ENCODE measurements at places on chromosomes 7 and 10.

GRCh38 chr10:125707541-125708468 lies 11.7 kb upstream of the EDRF1 start:
- no peak overlapping the region for H3K4me3 ChIP-seq
- H3K4me1 ChIP-seq, result no peaks in the 10 kb centered on the region
- DNase-seq, result no peak
- H3K27me3 ChIP-seq, result peaks cover 17% of the 10 kb centered on the region
- no peaks in the 10 kb centered on the region for H3K36me3 ChIP-seq

GRCh38 chr10:11282156-11282555 lies 264.5 kb downstream of the CELF2 start:
- H3K4me1 ChIP-seq, result peaks cover 3% of the 10 kb centered on the region
- H3K4me3 ChIP-seq, result no peak overlapping the region
- peak overlapping the region; percentile 11 for H3K27ac ChIP-seq

DNA sequence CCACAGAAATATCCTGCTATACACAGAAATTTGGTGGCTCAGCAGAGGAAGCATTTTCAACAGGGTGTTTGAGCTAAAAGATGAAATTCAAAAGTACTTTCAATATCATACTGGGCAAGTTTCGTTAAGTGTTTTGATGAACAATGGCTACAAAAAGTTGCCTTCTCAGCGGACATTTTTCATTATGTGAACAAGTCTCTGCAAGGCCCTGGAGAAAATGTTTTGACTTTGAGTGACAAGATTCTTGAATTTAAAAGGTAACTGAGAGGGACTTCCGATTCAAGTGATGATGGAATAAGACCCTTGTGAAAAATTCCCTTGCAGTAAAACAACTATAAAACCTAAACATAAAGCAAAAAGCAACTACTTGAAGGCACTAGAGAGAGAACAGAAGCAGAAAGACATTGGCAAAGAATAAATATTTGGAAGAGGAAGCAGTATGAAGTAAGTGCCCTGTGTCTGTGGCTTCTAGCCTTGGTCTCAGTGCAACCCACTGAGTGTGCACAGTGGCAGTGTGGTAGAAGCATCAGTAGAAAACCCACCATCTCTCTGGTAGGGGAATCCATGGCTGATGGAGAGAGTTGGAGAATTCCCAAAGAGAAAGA lies 62.5 kb upstream of the NAMPT start:
- H3K27ac ChIP-seq, result peak overlapping the region; percentile 42
- H3K4me3 ChIP-seq, result no peak overlapping the region
- H3K36me3 ChIP-seq, result peaks cover 6% of the 10 kb centered on the region
- peaks cover 33% of the 10 kb centered on the region for H3K4me1 ChIP-seq
- DNase-seq, result no peak
- H3K27me3 ChIP-seq, result peaks cover 14% of the 10 kb centered on the region

- H3K4me1 ChIP-seq, result no peaks in the 10 kb centered on the region
- DNase-seq, result no peak
- H3K36me3 ChIP-seq, result no peaks in the 10 kb centered on the region
Observed at GRCh38 chr10:124292911-124293615, 125.7 kb downstream of the OAT start.

DNA sequence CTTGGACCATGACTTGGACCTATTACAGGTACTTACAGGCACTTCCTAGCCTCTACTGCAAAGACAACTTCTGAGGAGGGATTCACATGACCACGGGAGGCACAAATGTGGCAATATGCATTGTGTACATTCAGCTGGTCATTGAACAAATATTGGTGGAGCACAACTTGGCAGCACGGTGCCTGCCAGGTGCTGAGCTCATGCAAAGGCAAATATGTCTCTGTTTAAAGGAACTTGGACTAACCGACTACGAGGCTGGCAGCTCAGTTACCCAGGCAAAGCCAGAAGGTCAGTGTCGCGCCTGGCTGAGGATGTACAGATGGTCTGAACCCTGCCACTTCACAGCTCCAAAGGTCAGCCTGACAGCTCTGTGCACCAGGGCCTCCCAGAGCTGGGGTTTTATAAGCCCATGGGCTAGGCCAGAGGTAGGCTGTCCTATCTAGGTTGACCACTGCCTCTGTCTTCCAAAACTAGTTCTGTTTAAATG lies 6.1 kb downstream of the DENND11 start:
- no peaks in the 10 kb centered on the region for H3K27me3 ChIP-seq
- H3K4me1 ChIP-seq, result peaks cover 28% of the 10 kb centered on the region
- DNase-seq, result no peak

- DNase-seq, result peak; percentile 63
- H3K4me3 ChIP-seq, result peak overlapping the region; percentile 64
- H3K4me1 ChIP-seq, result peaks cover 32% of the 10 kb centered on the region
- peaks cover 5% of the 10 kb centered on the region for H3K36me3 ChIP-seq
- no peaks in the 10 kb centered on the region for H3K27me3 ChIP-seq
Observed at GRCh38 chr10:43594944-43595589, 11.2 kb upstream of the ZNF485 start.

GRCh38 chr7:30699706-30700495 lies 17.6 kb upstream of the CRHR2 start:
- H3K4me3 ChIP-seq, result no peak overlapping the region
- H3K27me3 ChIP-seq, result peaks cover 32% of the 10 kb centered on the region
- no peak for DNase-seq
- peaks cover 25% of the 10 kb centered on the region for H3K4me1 ChIP-seq
- H3K36me3 ChIP-seq, result no peaks in the 10 kb centered on the region
- no peak overlapping the region for H3K27ac ChIP-seq

- peaks cover 98% of the 10 kb centered on the region for H3K4me1 ChIP-seq
- H3K27ac ChIP-seq, result peak overlapping the region; percentile 96
- DNase-seq, result peak; percentile 81
- peak overlapping the region; percentile 62 for H3K4me3 ChIP-seq
- peaks cover 82% of the 10 kb centered on the region for H3K36me3 ChIP-seq
- H3K27me3 ChIP-seq, result no peaks in the 10 kb centered on the region
Observed at GRCh38 chr7:50349963-50350944, 45.7 kb downstream of the IKZF1 start.

- no peak overlapping the region for H3K27ac ChIP-seq
- no peak for DNase-seq
- H3K36me3 ChIP-seq, result no peaks in the 10 kb centered on the region
- no peak overlapping the region for H3K4me3 ChIP-seq
- no peaks in the 10 kb centered on the region for H3K4me1 ChIP-seq
Observed at GRCh38 chr7:70942791-70943190, 189.2 kb upstream of the GALNT17 start.

- peaks cover 18% of the 10 kb centered on the region for H3K4me1 ChIP-seq
- H3K36me3 ChIP-seq, result no peaks in the 10 kb centered on the region
- DNase-seq, result no peak
- H3K27ac ChIP-seq, result no peak overlapping the region
- no peaks in the 10 kb centered on the region for H3K27me3 ChIP-seq
- no peak overlapping the region for H3K4me3 ChIP-seq
Observed at GRCh38 chr10:31099664-31100063, 68.0 kb upstream of the ZNF438 start.

GRCh38 chr7:73307436-73307835 lies 1.2 kb downstream of the NSUN5 start:
- peak overlapping the region; percentile 100 for H3K4me3 ChIP-seq
- no peaks in the 10 kb centered on the region for H3K27me3 ChIP-seq
- H3K27ac ChIP-seq, result no peak overlapping the region
- peaks cover 35% of the 10 kb centered on the region for H3K36me3 ChIP-seq

DNA sequence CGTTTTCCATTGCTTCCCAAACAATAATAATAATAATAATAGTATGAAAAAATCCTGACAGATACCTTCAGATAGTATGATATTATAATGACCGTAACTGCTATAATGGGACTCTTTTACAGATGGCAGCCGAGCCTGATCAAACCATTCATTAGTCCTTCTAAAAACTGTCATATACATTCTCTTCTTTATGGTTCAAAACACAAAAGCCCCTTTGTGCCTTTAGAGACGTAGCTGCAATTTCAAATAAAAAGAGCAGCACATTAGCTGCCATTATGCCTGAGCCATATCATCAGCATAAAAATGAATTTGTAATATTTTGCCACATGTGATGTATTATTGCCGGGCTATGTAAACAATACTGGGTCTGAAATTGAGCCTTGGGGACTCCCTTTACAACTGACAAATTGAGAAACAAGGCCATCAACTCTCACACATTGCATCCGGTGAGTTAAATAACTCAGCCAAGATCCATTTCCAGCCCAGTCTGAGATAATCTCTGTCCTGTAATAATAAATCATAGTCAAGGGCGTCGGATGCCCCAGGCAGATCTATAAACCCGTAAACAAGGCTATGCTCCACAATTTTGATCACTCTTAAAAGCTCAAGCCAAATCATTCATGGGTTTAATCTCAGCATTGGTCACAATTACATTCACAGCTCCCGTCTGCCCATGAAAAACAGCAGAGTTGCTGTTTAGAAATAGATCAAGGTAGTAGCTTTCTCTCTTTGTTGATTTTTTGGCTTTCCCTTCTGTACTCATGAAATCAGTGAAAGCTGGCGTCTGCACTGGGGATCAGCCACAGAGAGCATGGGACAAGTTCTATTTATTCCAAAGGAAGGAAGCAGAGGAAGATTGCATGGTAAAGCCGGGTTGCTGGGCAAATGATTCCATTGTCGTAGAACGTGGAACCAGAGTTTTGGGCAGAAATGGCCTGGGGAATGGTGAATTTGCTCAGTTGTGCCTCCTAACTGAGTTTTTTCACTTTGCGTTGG lies 150.1 kb upstream of the BMPER start:
- no peaks in the 10 kb centered on the region for H3K36me3 ChIP-seq
- H3K27me3 ChIP-seq, result peaks cover 3% of the 10 kb centered on the region
- DNase-seq, result no peak
- H3K4me1 ChIP-seq, result no peaks in the 10 kb centered on the region

GRCh38 chr7:107332488-107333269 lies 137.2 kb upstream of the GPR22 start:
- peaks cover 12% of the 10 kb centered on the region for H3K4me1 ChIP-seq
- no peak overlapping the region for H3K4me3 ChIP-seq
- no peaks in the 10 kb centered on the region for H3K36me3 ChIP-seq
- no peak for DNase-seq
- peak overlapping the region; percentile 20 for H3K27ac ChIP-seq

DNA sequence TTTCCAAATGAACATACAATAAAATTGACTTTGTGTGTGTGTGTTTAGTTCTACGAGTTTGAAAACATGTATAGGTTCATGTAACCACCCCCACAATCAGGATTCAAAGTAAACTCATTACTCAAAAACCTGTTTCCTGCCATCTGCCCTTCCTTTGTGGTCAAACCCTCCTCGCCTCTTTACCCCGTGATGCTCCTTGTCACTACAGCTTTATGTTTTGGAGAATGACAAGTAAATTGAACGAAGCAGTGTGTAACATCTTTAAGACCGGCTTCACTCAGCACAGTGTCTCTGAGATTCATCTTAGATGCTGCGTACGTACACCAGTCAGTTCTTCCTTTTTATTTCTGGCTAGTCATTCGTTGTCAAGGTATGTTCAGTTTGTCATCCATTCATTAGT lies 54.6 kb upstream of the MKI67 start:
- H3K36me3 ChIP-seq, result peaks cover 21% of the 10 kb centered on the region
- H3K27ac ChIP-seq, result peak overlapping the region; percentile 95
- peaks cover 55% of the 10 kb centered on the region for H3K4me1 ChIP-seq

GRCh38 chr10:18980089-18980629 lies 68.4 kb upstream of the MALRD1 start:
- H3K27ac ChIP-seq, result no peak overlapping the region
- no peak for DNase-seq
- H3K4me3 ChIP-seq, result no peak overlapping the region
- H3K4me1 ChIP-seq, result no peaks in the 10 kb centered on the region
- no peaks in the 10 kb centered on the region for H3K36me3 ChIP-seq

- H3K36me3 ChIP-seq, result no peaks in the 10 kb centered on the region
- H3K27ac ChIP-seq, result no peak overlapping the region
- no peak for DNase-seq
Observed at GRCh38 chr7:71804256-71804655, 607.9 kb downstream of the CALN1 start.

DNA sequence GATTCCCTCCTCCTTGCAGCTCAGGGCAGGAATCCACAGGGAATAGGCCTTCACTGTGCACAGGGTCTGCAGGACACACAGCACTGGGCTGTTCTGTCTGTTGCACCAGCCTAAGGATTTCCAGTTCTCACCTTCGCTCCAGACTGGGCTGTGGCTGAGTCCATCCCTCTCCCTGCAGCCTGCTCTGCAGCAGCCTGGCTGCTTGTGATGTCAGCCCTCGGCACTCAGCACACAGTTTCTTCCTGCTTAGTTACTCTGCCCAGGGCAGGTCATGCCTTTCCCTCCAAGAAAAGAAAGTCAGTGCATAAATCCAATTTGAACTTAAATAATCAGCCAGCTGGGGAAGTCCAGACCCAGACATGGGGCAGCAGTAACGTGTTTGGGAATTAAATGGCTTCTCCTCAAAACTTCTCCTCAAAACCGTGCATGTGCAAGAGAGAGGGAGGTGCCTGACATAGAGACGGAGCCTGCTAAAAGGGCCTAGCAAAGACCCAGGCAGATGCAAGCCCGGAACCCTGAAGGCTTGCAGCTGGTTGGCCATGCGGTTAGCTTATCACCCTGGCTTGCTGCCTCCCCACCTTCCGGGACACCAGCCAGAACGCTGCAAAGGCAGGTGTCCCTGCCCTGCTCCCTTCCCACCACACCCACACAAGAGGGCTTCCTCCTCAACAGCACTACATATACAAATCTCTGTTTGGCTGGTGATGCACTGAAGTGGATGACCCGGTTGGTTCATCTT lies 10.9 kb upstream of the GDF2 start:
- H3K27ac ChIP-seq, result peak overlapping the region; percentile 87
- peaks cover 20% of the 10 kb centered on the region for H3K27me3 ChIP-seq
- DNase-seq, result peak; percentile 81
- peaks cover 25% of the 10 kb centered on the region for H3K4me1 ChIP-seq
- H3K4me3 ChIP-seq, result peak overlapping the region; percentile 21

- H3K27me3 ChIP-seq, result no peaks in the 10 kb centered on the region
- H3K36me3 ChIP-seq, result no peaks in the 10 kb centered on the region
- no peak overlapping the region for H3K4me3 ChIP-seq
- DNase-seq, result no peak
- no peak overlapping the region for H3K27ac ChIP-seq
Observed at GRCh38 chr7:158255156-158255555, 332.5 kb downstream of the PTPRN2 start.

GRCh38 chr10:98852686-98853085 lies 383.0 kb downstream of the HPSE2 start:
- no peak for DNase-seq
- H3K36me3 ChIP-seq, result no peaks in the 10 kb centered on the region
- H3K27me3 ChIP-seq, result no peaks in the 10 kb centered on the region
- no peaks in the 10 kb centered on the region for H3K4me1 ChIP-seq
- no peak overlapping the region for H3K4me3 ChIP-seq

DNA sequence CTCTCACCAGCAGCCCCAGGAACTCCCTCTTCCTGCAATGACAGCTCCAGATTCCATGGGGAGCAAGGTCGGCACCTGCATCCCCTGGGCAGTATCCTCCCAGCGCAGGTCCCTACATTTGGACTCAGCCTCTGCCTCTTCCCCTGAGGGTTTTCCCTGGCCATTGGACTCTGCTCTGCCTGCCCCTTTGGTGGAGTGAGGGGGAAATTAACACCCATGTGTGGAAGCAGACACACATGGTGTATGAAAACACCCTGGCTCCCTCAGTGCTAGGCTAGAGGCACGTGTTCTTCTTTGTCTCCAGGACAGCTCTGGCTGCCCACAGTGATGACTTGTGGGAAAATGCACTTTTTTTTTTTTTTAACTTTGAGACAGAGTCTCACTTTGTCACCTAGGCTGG lies 8.4 kb downstream of the PRF1 start:
- peaks cover 11% of the 10 kb centered on the region for H3K4me1 ChIP-seq
- no peak overlapping the region for H3K27ac ChIP-seq
- peaks cover 52% of the 10 kb centered on the region for H3K27me3 ChIP-seq
- no peak for DNase-seq
- no peak overlapping the region for H3K4me3 ChIP-seq

GRCh38 chr7:46545790-46546189 lies 624.7 kb upstream of the IGFBP3 start:
- DNase-seq, result no peak
- no peaks in the 10 kb centered on the region for H3K27me3 ChIP-seq
- H3K27ac ChIP-seq, result no peak overlapping the region

- no peak for DNase-seq
- no peaks in the 10 kb centered on the region for H3K4me1 ChIP-seq
- no peaks in the 10 kb centered on the region for H3K36me3 ChIP-seq
Observed at GRCh38 chr7:46115410-46115809, 194.3 kb upstream of the IGFBP3 start.
